ENCODE measurements at places on chromosomes 7 and 10.

GRCh38 chr7:71817916-71818315, 594.2 kb downstream of the CALN1 start:
- no peak for DNase-seq

DNA sequence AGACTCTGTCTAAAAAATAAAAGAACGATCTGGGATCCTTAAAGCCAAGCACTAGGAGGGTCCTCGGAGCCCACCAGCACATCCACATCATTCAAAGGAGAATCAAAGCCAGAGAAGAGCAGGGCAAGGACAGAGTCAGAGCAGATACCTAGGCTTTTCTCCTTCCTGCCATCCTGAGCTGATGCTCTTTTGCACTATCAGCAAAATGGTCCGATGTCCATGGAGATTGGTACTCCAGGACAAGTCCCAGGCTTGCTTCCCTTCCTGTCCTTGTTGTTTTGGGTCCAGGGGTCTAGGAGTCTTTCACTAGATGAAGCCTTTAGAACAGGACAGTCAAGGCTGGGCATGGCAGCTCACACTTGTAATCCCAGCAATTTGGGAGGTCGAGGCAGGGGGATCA, 58.0 kb upstream of the ELN start:
- DNase-seq = no peak

GRCh38 chr10:52194191-52194590, 119.9 kb upstream of the DKK1 start:
- DNase-seq = no peak

DNA sequence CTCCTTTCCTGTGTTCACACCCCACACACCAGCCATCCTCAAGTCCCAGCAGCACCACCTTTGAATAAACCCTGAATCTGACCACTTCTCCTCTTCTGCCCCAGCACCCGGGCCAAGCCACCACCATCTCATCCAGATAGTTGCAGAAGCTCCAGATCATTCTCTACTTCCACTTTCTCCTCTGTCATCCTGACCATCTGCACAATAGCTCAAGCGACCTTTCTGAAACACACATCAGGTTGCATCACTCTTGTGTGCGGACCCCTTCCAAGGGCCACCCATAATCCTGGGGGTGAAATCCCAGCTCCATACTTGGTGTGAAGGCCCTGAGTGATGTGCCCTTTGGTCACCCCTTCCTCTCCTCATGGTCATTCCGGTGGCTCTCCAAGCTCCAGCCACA, 187.4 kb upstream of the GALNT17 start:
- DNase-seq = no peak

- no peak for DNase-seq
Measured at GRCh38 chr7:128903621-128904361, 6.7 kb downstream of the KCP start.

- peak; percentile 23 for DNase-seq
Measured at GRCh38 chr10:86757113-86757972, 924 bp downstream of the BMPR1A start.

GRCh38 chr7:119197172-119197876, 972.8 kb downstream of the ANKRD7 start:
- no peak for DNase-seq

GRCh38 chr7:3294432-3295100, 6.5 kb upstream of the SDK1 start:
- DNase-seq = no peak

DNA sequence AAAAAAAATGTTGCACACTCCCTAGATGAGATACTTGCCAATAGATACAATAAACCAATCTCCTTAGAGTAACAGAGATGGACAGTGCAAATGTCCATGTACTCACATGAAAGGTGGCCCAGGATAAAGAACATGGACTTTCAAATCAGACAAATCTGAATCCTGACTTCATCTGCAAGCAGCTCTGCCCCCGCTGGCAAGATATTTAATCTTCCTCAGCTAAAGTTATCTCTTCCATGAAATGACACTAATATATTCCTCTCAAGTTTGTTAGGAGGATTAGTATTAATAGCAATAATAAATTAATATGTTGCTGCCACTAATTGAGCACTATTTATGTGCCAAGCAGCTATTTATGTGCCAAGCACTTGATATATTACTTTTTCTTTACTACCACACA, 148.6 kb upstream of the YAE1 start:
- DNase-seq = no peak

DNA sequence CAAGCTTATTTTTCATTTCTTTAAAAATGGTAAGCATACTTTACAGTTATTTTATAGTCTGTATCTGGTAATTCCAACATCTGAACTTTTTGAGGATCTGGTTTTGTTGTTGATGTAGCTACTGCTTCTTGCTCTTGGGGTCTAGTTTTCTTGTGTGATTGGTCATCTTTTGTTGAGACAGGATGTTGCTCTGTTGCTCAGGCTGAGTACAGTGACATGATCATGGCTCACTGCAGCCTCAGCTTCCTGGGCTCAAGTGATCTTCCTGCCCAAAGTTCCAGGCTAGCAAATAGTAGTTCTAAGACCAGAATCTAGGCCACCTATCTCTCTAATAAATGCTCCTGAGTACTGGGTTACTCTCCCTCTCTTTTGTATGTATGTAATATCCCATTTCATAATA, 75.7 kb downstream of the NRCAM start:
- no peak for DNase-seq

Data from NCI-H1694 (cell line).